ENCODE measurements at places on chromosomes 6 and 20. TPM values are rescaled to one million over a fixed set of nuclear protein-coding genes. Genes with fewer than 3 reads are reported as not detected.

Gene RFX6
- total RNA-seq = not detected

Gene PBX2
- 38.7 TPM for total RNA-seq

Gene TMEM217
- total RNA-seq = 0.87 TPM

Gene KIAA0408
- total RNA-seq = 42.4 TPM

- no peaks in the 10 kb centered on the region for H3K36me3 ChIP-seq
- H3K27me3 ChIP-seq = peaks cover 13% of the 10 kb centered on the region
- peak overlapping the region; percentile 89 for H3K27ac ChIP-seq
- H3K4me3 ChIP-seq = no peak overlapping the region
- H3K4me1 ChIP-seq = peaks cover 41% of the 10 kb centered on the region
Observed at GRCh38 chr6:33588894-33589293, 8.8 kb upstream of the BAK1 start.

- peaks cover 49% of the 10 kb centered on the region for H3K4me1 ChIP-seq
- no peaks in the 10 kb centered on the region for H3K27me3 ChIP-seq
- DNase-seq = no peak
Observed at GRCh38 chr6:159681191-159681880, 11.7 kb downstream of the SOD2 start.

DNA sequence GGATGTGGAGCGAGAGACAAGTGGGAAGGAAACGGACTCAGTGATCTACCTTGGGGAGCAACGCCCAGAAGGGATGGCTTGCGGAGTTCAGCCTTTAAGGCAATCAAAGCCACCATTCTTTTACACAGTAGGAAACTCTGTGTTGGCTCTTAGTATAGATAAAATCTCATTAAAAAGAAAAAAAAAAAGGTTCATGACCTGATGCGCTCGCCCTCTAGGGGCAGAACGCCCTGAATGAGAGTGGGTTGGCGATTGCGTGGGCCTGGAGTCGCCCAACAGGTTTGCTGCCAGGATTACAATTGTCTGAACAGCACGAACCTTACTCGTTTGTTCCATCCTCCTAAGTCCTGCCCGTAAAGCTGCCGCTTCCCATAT lies 1.2 kb downstream of the TPD52L1 start:
- H3K27ac ChIP-seq = peak overlapping the region; percentile 82
- no peaks in the 10 kb centered on the region for H3K4me1 ChIP-seq
- no peaks in the 10 kb centered on the region for H3K36me3 ChIP-seq
- H3K4me3 ChIP-seq = peak overlapping the region; percentile 62

Measured in stomach (tissue), 19 donors.